ENCODE measurements at places on chromosomes 12 and 14. TPM values are rescaled to one million over a fixed set of nuclear protein-coding genes. Genes with fewer than 3 reads are reported as not detected.

TMEM132C gene
- 0.75 TPM for total RNA-seq

KLRC2 gene
- total RNA-seq, result 4.0 TPM

GLIPR1L1 gene
- not detected for total RNA-seq

RNASE3 gene
- total RNA-seq, result not detected

TAS2R8 gene
- not detected for total RNA-seq

PPP1R1A gene
- total RNA-seq, result 4.5 TPM

KIF21A gene
- 33.6 TPM for total RNA-seq

PMEL gene
- total RNA-seq, result not detected

PZP gene
- total RNA-seq, result not detected

TMEM229B gene
- total RNA-seq, result 3.7 TPM

SERPINA5 gene
- 37.6 TPM for total RNA-seq

GRCh38 chr12:47413806-47414205, 292.0 kb downstream of the RPAP3 start:
- DNase-seq, result no peak

- DNase-seq, result no peak
Measured at GRCh38 chr12:112408621-112409020, 784 bp downstream of the RPL6 start.

GRCh38 chr12:123097561-123098084, 53.3 kb downstream of the PITPNM2 start:
- no peak for DNase-seq

GRCh38 chr12:61985830-61986229, 274.4 kb upstream of the USP15 start:
- no peak for DNase-seq

DNA sequence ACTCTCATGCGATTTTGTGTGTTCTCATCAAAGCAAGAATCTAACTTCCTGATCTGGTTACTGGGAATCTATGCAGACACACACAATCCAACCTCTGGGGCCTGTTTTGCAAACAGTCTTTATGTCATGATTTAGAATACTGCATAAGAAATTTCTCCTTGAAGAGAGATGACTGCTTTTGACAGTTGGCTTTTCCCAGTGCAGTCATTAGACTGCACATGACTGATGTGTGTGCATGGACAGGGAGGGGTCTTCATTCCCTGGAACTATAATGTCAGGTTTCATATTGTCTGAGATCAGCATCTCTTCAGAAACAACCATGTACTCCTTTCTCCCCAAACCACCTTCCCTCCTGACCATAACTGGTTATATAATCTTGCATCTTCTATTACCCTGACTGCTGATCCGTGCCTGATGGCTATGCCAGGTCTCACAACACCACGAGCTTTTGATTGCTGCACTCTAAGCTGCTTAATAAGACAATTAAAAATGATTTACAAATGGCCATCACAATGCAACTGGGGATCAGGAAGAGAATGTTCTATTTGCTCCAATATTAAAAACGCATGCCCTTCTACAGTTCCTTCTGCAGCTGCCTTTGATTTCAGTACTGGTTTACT, 995.4 kb downstream of the NRXN3 start:
- DNase-seq, result no peak

- DNase-seq, result no peak
Measured at GRCh38 chr12:49208146-49208545, 19.3 kb upstream of the TUBA1A start.

DNA sequence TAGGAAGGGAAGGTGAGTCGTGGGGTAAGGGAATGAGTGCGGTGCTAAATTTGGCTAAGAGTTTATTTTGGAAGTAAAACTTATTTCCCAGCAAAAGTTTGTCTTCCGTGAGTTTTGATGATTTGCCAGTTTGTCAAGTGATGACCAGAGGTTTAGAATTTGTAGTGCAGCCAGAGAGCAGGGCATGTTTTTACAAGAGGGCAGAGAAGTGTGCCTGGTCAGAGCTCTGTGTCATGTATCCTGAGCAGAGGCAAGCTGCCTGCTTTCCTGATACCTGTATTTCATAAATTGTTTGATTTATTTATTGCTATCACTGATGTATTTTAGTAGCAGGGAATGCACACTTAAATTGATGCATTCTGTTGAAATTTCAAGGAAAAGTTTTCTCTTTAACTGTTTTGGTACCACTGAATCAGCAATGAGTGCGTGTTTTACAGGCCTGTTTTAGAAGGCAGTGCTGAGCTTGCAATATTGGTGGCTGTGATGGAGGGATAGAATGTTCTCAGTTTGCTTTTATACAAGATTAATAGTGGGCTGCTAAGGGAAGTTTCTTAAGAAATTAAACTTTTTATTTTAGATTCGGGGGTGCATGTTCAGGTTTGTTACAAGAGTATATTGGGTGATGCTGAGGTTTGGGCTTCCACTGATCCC, 19.7 kb upstream of the RD3L start:
- no peak for DNase-seq

- DNase-seq, result no peak
Measured at GRCh38 chr14:36767603-36768281, 106.1 kb downstream of the PAX9 start.

DNA sequence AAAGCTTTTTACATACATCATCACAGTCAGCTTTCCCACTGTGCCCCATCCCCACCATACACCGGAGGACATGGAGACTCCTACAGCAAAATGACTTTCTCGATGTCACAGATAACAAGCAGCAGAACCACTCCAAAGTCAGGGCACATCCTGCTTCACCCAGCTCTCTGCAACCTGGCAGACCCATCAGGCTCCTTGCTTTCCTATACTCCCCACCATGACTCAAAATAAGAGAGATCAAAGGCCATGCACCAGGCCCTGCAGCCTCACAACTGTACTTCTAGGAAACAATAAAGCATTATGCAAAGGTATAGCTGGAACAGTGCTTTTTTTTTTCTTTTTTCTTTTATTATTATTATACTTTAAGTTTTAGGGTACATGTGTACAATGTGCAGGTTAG, 187.4 kb downstream of the DPF3 start:
- no peak for DNase-seq

DNA sequence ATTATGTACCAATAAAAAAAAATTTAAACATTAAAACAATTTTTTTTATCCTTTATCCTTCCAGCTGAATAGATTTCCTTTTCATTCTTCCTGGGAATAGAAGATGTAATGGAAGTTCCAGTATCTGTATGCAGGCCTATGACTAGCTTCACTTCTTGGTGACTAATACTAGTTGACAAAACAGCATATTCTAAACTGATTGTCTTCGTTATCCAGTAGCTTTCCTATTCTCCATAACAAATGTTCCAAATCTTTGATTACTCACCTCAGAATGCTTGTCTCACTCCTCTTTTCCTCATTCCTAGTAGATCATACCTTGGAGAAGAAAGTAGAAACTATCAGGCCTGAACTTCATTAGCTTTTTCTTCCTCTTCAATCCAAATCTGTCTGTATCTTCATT, 70.7 kb downstream of the PLEKHA5 start:
- DNase-seq, result no peak

DNA sequence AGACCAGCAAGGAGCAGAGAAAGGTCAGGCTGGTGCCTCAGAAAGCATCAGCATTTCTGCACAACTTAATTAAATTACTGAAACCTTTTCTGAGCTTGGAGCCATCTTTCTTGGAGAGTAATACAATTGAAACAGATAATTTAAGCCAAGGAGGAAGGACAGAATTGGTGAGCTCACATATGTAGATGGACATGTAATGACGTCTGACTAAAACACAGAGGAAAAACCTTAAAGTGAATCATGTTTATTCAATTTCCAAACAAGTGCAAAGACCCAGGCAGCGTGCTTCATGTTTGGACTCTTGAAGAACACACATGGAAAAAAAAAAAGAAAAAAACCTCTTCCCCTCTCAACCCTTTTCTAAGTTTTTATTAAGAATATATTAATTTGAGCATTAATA, 19.0 kb downstream of the SUSD6 start:
- DNase-seq, result no peak

- DNase-seq, result no peak
Measured at GRCh38 chr14:99781091-99781490, 12.1 kb upstream of the EML1 start.

GRCh38 chr14:103334644-103335622, 896 bp downstream of the EIF5 start:
- peak; percentile 84 for DNase-seq

DNA sequence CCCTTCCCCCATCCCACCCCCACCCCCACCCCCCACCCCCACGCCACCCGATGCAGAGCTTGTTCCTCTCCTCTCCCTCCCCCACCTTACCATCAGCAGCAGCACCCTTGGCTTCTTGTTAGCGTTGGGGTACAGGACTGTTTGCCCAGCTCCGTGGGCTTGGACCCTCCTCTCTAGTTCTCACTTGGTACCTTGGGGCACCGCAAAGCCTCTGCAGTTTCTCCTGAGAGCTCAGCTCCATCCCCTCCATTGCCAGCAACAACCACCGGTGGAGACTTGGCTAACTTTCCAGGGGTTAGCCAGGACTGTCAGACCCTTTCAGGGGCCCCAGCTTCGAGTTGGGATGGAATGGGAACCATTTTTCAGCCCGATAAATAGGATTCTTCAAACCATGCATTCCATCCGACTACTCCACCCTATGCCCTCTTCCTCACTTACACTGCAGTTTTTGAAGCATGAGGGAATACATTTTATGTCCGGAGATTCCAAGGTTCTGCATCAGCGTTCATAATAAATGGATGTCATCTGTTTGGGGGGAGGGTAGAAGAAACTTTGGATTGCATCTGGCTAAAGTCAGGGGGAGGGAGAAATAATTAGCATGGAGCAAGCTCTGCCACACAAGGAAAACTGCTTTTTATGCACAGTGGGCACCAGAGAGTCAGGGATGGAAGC, 1.1 kb downstream of the SCN8A start:
- no peak for DNase-seq

DNA sequence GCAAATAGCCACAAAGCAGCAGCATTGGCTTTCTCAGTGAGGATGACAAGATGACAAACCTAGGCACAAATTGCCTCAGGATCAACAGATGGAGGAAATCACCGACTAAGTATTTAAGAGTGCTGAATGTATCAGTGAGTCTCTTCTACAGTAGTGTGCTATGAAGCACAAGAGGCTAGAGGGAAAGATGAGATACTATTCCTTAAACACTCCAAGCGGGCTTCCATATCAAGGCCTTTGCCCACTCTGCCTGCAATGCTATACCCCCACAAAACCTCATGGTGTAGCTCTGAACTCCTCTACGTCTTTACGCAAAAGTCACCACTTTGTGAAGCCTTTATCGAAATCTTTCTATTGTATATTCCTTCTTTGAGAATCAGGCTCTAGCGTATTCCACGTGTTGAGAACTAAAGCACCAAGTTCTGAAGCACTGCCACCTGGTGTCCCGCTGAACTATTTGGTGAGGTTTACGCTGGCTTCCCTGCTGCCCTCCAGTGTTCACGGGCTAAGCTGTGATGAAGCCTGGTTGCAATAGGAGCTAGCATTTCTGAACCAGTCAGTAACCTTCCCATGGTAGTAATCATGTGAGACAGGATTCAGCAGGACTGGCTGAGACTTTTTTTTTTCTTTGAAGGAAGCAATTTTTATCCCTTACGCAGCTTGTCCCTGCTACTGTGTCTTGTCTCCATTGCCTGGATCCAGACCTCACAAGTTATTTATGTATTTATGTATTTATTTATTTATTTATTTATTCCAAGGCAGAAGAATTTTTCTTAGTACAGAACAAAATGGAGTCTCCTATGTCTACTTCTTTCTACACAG, 426.5 kb upstream of the OR4E1 start:
- DNase-seq, result peak; percentile 58

DNA sequence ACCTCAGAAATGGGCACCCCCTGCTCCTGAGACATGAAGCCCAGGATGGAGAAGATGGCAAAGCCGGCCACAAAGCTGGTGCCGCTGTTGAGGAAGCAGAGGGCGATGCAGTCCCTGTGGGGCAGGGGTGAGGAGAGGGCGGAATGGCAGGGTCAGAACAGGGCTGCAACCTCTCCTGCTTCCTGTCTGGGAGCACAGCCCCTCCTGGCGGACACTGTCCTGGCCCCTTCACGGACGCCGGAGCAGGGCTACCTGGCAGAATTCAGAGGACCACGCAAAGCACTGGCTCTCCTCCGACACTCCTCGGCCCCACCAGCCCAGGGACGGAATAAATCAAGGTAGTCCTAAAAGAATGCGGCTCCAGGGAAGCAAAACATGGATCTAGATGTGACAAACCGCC, 12.4 kb upstream of the SLC6A12 start:
- DNase-seq, result no peak

GRCh38 chr14:23663127-23663526, 27.0 kb downstream of the DHRS2 start:
- no peak for DNase-seq

DNA sequence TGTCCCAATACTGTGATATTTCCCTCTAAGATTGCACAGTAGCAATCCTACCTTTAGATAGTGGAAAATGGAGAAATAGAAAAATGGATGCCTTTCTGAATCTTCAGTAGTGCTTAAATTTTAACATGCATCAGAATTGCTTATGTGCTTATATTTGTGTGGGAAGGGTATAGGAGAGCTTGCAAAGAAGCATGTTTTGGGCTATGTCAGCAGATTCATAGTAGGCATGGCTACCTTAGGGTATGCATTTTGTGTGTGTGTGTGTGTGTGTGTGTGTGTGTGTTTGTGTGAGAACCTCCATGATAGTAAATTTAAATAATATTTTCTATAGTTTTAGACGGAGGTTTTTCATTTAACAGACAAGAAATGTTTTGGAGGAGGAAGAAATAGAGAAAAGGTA, 38.3 kb downstream of the NEUROD4 start:
- DNase-seq, result no peak

- DNase-seq, result peak; percentile 83
Measured at GRCh38 chr14:101961011-101961721, 3.2 kb upstream of the DYNC1H1 start.

- no peak for DNase-seq
Measured at GRCh38 chr14:99722741-99723140, 38.6 kb downstream of the CYP46A1 start.

All from transverse colon (tissue), 4 donors.